ENCODE measurements at places on chromosomes 2 and 18.

DNA sequence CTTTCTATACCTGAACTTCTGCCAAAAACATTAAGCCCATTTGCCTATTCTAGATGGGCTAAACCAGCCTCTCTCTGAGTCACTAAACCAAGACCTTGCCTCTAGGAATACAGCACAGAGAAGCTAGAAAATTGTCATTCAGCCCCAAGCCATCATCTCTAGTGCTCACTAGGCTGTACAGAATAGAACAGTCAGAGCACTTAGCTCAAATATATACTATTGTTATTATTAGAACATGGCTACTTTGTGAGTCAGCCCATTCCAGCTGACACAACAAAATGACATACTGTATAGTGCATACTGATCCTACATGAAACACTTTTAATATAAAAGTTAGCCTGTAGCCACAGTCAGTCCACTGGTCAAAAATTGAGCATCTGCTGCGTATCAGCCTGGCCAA lies 418.8 kb downstream of the NRXN1 start:
- no peak for DNase-seq

GRCh38 chr2:19554520-19554919 lies 196.1 kb upstream of the OSR1 start:
- no peak for DNase-seq

GRCh38 chr2:232473467-232473890 lies 14.2 kb downstream of the ECEL1 start:
- no peak for DNase-seq

- no peak for DNase-seq
Observed at GRCh38 chr2:241636182-241637017, 558 bp downstream of the THAP4 start.

- no peak for DNase-seq
Observed at GRCh38 chr2:121049950-121050585, 234.9 kb downstream of the TFCP2L1 start.

- DNase-seq = no peak
Observed at GRCh38 chr2:68387408-68388350, 22.6 kb downstream of the PLEK start.

DNA sequence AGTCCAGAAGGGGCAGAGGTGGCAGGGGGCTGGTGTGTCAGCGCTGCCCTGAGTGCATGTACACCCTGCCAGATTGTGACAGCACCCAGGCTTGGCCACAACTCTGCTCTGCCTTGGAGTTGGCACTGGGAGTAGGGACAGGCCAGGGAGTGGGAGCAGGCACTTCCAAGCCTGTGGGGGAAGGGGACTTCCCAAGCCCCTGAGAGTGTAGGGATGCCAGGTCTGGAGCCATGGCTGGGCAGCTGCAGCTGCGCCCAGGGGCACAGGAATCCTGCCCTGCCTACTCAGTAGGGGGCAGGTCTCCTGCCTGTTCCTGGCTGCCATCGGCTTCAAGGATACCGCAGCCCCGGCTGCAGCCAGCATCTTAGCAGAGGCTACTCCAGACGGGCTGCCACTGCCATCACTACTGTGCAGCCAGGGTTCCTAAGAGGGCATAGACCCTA lies 109.4 kb downstream of the CALCRL start:
- DNase-seq = no peak

DNA sequence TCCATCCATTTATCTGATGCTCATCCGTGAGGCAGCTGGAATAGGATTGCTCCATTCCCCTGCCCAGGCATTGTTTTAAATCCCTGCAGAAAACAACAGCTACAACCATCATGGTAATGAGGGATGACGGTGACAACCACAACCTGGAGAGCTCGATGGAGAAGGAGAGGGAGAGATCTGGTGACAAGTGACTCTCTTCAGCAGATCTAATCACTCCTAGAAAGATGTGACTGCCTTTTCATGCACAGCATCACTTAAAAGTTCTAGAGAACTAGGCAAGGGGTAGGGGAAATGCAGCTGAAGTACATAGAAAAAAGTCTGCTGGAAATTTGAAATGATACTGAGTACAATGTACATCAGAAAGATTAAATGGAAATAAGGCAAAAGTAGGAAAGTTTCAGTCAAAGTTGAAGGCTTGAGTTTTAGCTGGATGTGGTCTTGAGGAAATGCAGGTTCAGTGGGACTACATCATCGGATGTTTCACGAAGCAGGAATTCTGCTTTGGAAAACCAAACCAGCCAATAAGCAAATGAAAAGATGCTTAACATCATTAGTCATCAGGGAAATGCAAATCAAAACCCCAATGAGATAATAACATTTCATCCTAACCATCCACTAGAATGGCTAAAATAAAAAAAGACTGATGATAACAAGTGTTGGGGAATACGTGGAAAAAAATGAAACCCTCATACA lies 6.8 kb upstream of the ARHGAP25 start:
- no peak for DNase-seq

All from left renal pelvis (tissue), 4 donors.